Upper lobe of left lung (tissue), 6 donors: ENCODE measurements at places on chromosomes 7 and 10. TPM values are rescaled to one million over a fixed set of nuclear protein-coding genes. Genes with fewer than 3 reads are reported as not detected.
A peak's percentile ranks its signal among the peaks of the same experiment; 100 is the strongest.

Gene ADRB1
- 37.2 TPM for total RNA-seq

Gene CYP3A4
- total RNA-seq = 1.5 TPM

Gene STEAP1
- 1.4 TPM for total RNA-seq

Gene ADAMTS14
- 1.8 TPM for total RNA-seq

- no peaks in the 10 kb centered on the region for H3K36me3 ChIP-seq
- no peak overlapping the region for H3K4me3 ChIP-seq
- no peaks in the 10 kb centered on the region for H3K4me1 ChIP-seq
- no peak overlapping the region for H3K27ac ChIP-seq
- no peak for DNase-seq
These were observed 665.1 kb downstream of the KCNMA1 start for GRCh38 chr10:76972541-76972940.

DNA sequence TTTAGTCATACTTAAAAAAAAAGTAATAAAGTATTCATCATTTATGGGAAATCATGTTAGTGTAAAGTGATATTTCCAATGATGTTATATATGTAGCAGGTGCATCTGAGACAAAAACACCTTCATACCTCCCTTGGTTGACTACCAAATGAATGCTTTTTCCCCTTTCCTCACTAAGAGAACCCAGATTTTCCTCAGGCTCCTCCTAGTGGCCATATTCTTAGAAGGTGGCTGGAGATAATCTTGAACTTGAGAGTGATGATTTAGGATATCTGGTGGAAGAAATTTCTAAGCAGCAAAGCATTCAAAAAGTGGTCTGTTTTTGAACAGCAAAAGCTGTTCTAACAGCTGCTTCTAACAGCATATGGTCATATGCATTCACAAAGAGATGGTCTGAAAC is 16.8 kb upstream of the DNAH11 start:
- H3K36me3 ChIP-seq = no peaks in the 10 kb centered on the region
- no peak overlapping the region for H3K4me3 ChIP-seq
- H3K4me1 ChIP-seq = no peaks in the 10 kb centered on the region
- no peak for DNase-seq
- H3K27me3 ChIP-seq = no peaks in the 10 kb centered on the region

DNA sequence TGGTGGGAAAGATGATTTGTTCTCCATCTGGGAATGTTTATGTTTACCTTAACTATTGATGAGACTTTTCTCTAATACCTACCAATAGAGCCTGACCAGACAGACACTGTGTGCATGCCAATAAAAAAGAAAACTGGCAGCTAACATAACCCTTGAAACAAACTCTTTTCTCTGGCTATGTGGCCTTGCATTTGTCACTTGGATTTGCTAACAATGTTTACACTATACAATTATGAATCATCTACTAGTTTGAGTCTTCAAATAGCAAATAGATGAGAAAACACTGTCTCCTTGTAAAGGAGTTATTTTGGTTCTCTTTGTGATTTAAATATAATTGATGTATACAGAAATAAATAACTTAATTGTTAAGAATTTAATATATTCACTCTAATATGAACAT is 273.1 kb downstream of the SEMA3D start:
- H3K4me1 ChIP-seq = no peaks in the 10 kb centered on the region
- no peak overlapping the region for H3K27ac ChIP-seq
- no peaks in the 10 kb centered on the region for H3K27me3 ChIP-seq
- H3K4me3 ChIP-seq = no peak overlapping the region
- no peaks in the 10 kb centered on the region for H3K36me3 ChIP-seq

DNA sequence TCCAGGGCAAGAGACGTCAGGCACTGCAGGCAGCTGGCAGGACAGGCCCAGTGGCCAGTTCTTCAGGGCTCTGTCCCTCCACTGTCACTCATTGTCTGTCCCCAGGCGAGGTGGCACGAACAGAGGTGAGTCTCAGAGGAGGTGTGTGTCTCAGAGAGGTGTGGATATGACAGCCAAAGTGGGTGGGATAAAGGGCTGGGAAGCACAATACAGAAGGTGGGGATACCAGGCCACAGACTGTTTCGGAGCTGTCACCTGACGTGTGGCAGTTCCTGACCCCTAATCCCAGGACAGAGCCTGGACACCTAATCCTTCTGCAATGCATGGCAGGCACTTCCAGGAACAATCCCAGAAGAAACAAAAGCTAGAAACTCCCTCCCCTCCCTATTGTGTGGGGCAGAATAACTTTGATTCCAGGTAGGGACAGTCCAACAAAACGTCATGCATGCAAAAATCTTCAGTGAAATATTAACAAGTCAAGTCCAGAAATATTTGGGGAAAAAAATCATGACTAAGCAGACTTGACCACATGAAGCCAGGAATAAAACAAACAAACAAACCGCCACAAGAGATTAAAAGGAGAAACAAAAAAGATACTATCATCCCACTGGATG is 11.6 kb downstream of the KLRG2 start:
- H3K4me3 ChIP-seq = no peak overlapping the region
- no peak for DNase-seq
- H3K4me1 ChIP-seq = no peaks in the 10 kb centered on the region
- no peak overlapping the region for H3K27ac ChIP-seq

- no peaks in the 10 kb centered on the region for H3K27me3 ChIP-seq
- H3K4me3 ChIP-seq = no peak overlapping the region
- DNase-seq = no peak
- no peaks in the 10 kb centered on the region for H3K4me1 ChIP-seq
These were observed 209.2 kb upstream of the ZNF32 start for GRCh38 chr10:43857931-43858315.

GRCh38 chr7:66257481-66257880 is 52.3 kb downstream of the TPST1 start:
- H3K4me1 ChIP-seq = no peaks in the 10 kb centered on the region
- H3K36me3 ChIP-seq = no peaks in the 10 kb centered on the region
- no peak overlapping the region for H3K4me3 ChIP-seq
- no peak for DNase-seq
- H3K27ac ChIP-seq = no peak overlapping the region
- no peaks in the 10 kb centered on the region for H3K27me3 ChIP-seq

DNA sequence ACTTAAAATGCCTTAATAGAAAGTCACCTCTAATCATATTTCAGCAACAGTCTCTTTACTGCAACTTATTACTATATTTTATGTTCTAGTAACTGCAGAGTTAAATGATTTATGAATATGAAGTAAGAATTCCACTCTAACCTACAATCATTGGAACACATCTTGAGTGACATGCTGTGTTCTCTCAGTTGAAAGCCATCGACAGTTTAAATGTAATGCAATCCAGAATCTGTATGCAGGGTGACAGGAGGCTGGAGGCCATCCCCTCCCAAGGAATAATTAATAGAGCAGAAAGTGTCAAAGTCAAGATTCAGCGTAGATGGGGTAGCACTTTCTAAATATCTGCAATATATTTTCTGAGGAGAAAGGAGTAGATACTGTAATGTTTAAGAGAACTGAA is 590.3 kb upstream of the SORCS1 start:
- no peaks in the 10 kb centered on the region for H3K27me3 ChIP-seq
- no peaks in the 10 kb centered on the region for H3K36me3 ChIP-seq
- no peak for DNase-seq
- H3K4me3 ChIP-seq = no peak overlapping the region
- H3K4me1 ChIP-seq = no peaks in the 10 kb centered on the region
- no peak overlapping the region for H3K27ac ChIP-seq

GRCh38 chr10:43220657-43221418 is 46.0 kb downstream of the RASGEF1A start:
- no peak overlapping the region for H3K4me3 ChIP-seq
- no peaks in the 10 kb centered on the region for H3K36me3 ChIP-seq
- no peak for DNase-seq
- H3K27me3 ChIP-seq = no peaks in the 10 kb centered on the region

DNA sequence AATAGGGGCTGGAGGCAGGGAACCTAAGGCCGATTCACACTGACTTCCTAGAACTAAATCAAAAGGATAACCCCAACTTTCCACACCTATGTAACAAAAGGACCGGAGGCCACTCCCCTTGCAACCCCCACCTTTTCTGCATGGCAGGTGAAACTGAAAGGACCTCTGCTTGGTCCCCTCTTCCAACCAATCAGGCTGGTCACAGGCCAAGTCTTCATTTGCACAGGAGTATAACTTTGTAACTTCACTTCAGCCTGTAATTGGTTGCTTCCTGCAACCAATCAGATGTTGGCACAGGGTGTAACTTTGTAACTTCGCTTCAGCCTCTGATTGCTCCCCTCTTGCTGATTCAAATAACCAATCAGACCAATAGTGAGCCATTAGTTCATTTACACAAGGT is 190.0 kb downstream of the FAM107B start:
- no peaks in the 10 kb centered on the region for H3K27me3 ChIP-seq
- H3K27ac ChIP-seq = no peak overlapping the region
- no peak overlapping the region for H3K4me3 ChIP-seq
- DNase-seq = no peak

DNA sequence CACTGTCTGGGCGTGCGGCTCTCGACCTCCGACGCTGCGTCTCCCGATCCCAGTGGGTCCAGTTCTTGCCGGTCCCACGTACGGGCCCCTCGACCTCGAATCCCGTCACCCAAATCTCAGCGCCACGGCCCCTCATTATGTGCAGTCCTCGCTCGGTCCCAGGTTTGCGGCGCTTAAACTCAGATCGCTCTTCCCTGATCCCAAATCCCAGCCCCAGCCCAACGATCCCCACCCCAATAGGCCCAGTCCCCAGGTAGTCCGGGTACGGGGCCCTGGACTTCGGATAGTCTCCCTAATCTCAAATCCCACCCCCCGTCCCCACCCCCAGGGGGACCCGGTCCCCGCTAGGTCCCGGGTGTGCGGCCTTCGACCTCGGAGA is 666 bp downstream of the HNRNPF start:
- peaks cover 5% of the 10 kb centered on the region for H3K36me3 ChIP-seq
- H3K4me3 ChIP-seq = peak overlapping the region; percentile 83
- H3K27ac ChIP-seq = peak overlapping the region; percentile 98
- peaks cover 34% of the 10 kb centered on the region for H3K4me1 ChIP-seq

DNA sequence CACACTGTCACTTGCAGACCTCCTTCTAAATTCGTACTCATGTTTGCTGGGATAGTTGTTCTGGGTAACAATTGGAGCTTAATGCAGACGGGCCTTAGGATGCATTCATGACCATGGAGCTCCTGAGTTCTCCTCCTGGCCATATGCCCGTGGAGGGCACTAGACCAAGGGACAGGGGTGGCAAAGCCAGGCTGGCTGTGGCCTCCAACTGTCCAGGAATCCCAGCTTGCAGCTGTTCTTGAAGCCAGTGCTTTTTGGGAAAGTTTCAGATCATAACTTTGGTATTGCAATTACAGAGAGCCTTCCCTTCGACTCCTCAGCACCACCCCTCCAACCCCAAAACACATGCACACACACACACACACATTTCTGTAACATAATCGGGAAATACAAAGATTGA is 30.6 kb downstream of the ANTXRL start:
- H3K27ac ChIP-seq = no peak overlapping the region
- no peaks in the 10 kb centered on the region for H3K36me3 ChIP-seq
- H3K27me3 ChIP-seq = no peaks in the 10 kb centered on the region
- DNase-seq = no peak
- H3K4me3 ChIP-seq = no peak overlapping the region

- DNase-seq = no peak
- no peak overlapping the region for H3K4me3 ChIP-seq
- no peaks in the 10 kb centered on the region for H3K27me3 ChIP-seq
- H3K27ac ChIP-seq = no peak overlapping the region
These were observed 365.2 kb downstream of the PLXDC2 start for GRCh38 chr10:20181434-20181833.

- DNase-seq = peak; percentile 14
- no peaks in the 10 kb centered on the region for H3K27me3 ChIP-seq
- no peak overlapping the region for H3K4me3 ChIP-seq
- H3K4me1 ChIP-seq = no peaks in the 10 kb centered on the region
- H3K27ac ChIP-seq = no peak overlapping the region
These were observed 110.6 kb downstream of the PTPN20 start for GRCh38 chr10:47021850-47022249.

- no peaks in the 10 kb centered on the region for H3K4me1 ChIP-seq
- no peak for DNase-seq
- H3K27ac ChIP-seq = no peak overlapping the region
- no peak overlapping the region for H3K4me3 ChIP-seq
- H3K36me3 ChIP-seq = no peaks in the 10 kb centered on the region
These were observed 354.5 kb downstream of the FGFR2 start for GRCh38 chr10:121243609-121244241.

GRCh38 chr10:33139181-33139646 is 181.2 kb upstream of the ITGB1 start:
- DNase-seq = no peak
- no peaks in the 10 kb centered on the region for H3K27me3 ChIP-seq
- no peaks in the 10 kb centered on the region for H3K4me1 ChIP-seq
- H3K27ac ChIP-seq = no peak overlapping the region
- H3K4me3 ChIP-seq = no peak overlapping the region
- no peaks in the 10 kb centered on the region for H3K36me3 ChIP-seq

GRCh38 chr10:7389346-7389745 is 21.5 kb downstream of the SFMBT2 start:
- H3K4me3 ChIP-seq = no peak overlapping the region
- no peak for DNase-seq
- no peak overlapping the region for H3K27ac ChIP-seq

DNA sequence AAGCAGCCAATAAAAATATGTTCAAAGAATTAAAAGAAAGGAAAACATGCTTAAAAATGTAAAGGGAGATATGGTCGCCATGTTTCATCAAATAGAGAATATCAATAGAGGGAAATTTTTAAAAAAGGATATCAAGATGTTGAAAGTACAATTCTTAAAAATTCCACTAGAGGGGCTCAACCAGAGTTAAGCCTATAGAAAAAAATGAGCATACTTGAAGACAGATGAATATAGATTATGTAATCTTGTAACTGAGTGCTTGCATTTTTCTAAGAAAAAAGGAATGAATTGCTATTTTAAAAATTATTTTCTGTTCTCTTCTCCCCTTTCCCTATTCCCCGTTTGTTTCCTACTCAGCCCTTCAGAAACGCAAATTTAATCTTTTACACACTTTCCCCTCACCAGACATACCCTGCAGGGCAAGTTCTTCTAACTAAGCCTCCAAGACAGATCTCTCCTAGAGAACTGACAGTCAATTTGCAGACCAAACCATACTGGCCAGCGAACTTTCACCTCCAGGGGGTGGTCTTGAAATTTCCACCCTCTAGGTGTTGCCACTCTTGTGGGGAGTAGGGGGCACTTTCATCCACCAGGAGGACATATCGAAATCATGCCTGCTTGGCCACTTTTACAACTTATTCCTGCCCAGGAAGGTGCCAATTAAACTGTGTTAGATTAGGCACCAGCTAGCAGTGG is 67.7 kb downstream of the NSUN6 start:
- H3K4me3 ChIP-seq = no peak overlapping the region
- peaks cover 7% of the 10 kb centered on the region for H3K36me3 ChIP-seq
- no peaks in the 10 kb centered on the region for H3K4me1 ChIP-seq

DNA sequence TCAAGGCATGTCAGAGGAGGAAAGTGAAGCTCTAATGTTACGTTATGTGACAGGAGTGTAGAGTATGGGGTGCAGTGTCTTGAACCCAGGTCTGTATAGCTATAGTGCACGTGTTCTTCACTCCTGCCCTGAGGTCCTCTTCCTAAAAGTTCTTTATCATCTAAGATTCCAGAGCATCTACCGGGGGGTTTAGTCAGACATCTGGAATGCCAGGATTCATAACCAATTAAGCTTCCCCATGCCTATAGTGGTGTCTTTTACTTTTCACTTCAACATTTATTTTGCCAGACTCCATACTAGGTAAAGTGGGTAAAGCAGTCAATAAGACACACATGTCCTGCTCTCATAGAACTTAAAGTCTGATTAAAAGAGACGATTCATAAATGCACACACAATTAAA is 22.4 kb downstream of the PPP1R3C start:
- H3K27me3 ChIP-seq = no peaks in the 10 kb centered on the region
- DNase-seq = no peak
- H3K4me3 ChIP-seq = no peak overlapping the region
- peaks cover 7% of the 10 kb centered on the region for H3K4me1 ChIP-seq
- no peak overlapping the region for H3K27ac ChIP-seq
- no peaks in the 10 kb centered on the region for H3K36me3 ChIP-seq
